ENCODE measurements at places on chromosomes 2 and 18. TPM values are rescaled to one million over a fixed set of nuclear protein-coding genes. Genes with fewer than 3 reads are reported as not detected.

DNA sequence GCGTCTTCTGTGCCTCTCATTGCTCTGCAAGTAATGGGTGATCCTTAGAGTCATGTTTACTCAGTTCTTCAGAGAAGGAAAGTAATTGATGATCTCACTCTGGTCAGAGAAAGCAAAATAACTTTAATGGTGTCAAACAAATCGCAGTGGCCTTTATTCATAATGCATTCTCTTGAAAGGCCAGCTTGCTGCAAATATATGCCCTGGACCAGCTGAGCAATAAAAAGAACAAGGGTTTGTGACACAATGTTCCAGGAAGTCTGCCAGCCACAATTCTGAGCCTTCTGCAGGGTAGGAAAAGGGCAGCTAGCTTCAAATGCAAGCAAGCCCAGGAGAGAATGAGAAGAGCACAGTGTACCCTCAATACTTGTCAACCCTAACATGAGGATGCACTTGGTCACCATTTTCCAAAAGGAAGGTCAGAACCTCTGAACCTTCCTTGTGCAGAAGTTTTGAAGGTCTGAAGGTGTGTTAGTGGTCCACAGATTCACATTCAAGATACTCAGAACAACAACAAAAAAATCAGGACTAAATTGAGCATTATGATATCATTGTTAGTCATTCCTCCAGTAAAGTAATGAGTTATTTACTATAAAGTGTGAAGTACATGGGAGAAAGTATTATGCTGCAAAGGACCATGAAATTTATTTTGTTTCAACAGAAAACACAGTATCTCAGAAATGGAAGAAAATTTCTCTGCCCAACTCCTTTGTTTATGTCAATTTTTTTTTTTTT is 355.6 kb downstream of the PAX3 start:
- DNase-seq, result no peak
- no peaks in the 10 kb centered on the region for H3K27me3 ChIP-seq
- H3K27ac ChIP-seq, result no peak overlapping the region
- H3K4me3 ChIP-seq, result no peak overlapping the region
- H3K4me1 ChIP-seq, result no peaks in the 10 kb centered on the region

GRCh38 chr2:83941886-83942285 is 517.2 kb downstream of the SUCLG1 start:
- H3K4me3 ChIP-seq, result no peak overlapping the region
- no peak for DNase-seq
- no peaks in the 10 kb centered on the region for H3K36me3 ChIP-seq

DNA sequence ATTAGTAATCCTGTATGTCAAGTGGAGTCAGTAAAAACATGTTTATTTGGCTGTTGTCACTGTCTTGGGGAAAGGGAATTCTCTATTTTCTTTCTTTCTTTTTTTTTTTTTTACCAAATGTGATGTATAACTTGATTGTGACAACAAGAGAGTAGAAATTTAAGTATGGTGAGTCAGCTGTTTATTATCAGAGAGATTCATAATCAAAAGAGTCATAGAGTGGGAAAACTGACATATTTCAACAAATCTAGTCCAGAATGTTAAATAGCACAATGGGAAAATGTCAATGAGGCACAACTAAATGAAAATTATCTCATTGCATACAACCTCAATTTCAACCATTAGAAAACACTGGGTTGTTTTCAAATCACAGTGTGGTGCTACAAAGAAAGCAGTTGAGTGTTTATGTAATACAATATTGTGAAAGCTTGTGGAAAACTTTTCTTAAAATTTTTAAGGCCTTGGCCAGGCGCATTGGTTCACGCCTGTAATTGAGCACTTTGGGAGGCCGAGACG is 111.9 kb upstream of the DTNA start:
- DNase-seq, result no peak
- no peak overlapping the region for H3K27ac ChIP-seq
- H3K36me3 ChIP-seq, result no peaks in the 10 kb centered on the region
- H3K4me3 ChIP-seq, result no peak overlapping the region
- no peaks in the 10 kb centered on the region for H3K4me1 ChIP-seq
- no peaks in the 10 kb centered on the region for H3K27me3 ChIP-seq

GRCh38 chr2:149134335-149134923 is 95.9 kb downstream of the LYPD6B start:
- no peak overlapping the region for H3K27ac ChIP-seq
- H3K4me3 ChIP-seq, result no peak overlapping the region
- no peaks in the 10 kb centered on the region for H3K36me3 ChIP-seq
- no peaks in the 10 kb centered on the region for H3K27me3 ChIP-seq
- no peak for DNase-seq

GRCh38 chr2:143955401-143956065 is 564.4 kb downstream of the ZEB2 start:
- H3K27ac ChIP-seq, result no peak overlapping the region
- H3K27me3 ChIP-seq, result no peaks in the 10 kb centered on the region
- no peak for DNase-seq

BOLL gene
- not detected for total RNA-seq

CSRNP3 gene
- total RNA-seq, result not detected

Measured in naive thymus-derived CD4-positive, alpha-beta T cell (primary cell).